ENCODE measurements at places on chromosomes 4 and X. TPM values are rescaled to one million over a fixed set of nuclear protein-coding genes. Genes with fewer than 3 reads are reported as not detected.

TMEM150C gene
- 1.6 TPM for total RNA-seq

TMEM156 gene
- total RNA-seq = not detected

MTTP gene
- not detected for total RNA-seq

PRDM5 gene
- total RNA-seq = 9.4 TPM

SOWAHB gene
- total RNA-seq = 0.75 TPM

CWH43 gene
- total RNA-seq = not detected

MUC7 gene
- total RNA-seq = not detected

Data from osteocyte (in vitro differentiated cells).